Kidney glomerular epithelial cell (primary cell): ENCODE measurements at places on chromosomes 13 and 19.

DNA sequence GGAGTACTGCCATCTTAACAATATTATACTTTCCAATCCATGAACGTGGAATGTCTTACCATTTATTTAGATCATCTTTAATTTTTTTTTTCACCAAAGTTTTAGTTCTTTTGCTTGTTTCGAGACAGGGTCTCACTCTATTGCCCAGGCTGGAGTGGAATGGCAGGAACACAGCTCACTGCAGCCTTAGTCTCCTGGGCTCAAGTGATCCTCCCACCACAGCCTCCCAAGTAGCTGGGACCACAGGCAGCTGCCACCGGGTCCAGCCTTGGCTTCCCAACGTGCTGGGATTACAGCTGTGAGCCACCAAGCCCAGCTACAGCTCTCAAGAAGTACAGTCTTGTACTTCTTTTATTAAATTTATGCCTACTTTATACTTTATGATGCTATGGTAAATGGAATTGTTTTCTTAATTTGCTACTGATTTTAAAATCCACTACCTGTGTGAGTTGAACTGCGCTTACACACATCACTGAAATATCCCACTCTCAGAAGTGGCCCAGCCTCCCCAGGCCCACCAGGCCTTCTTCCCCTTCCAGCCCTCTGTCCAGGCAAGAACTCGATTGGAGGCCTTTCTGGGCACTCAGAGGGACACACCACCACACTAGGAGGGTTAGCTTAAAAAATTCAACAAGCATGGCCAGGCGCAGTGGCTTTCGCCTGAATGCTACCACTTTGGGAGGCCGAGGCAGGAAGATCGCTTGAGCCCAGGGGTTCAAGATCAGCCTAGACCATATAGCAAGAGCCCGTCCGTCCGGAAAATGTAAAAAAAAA, 1.0 kb upstream of the PGLS start:
- DNase-seq = no peak

- no peak for DNase-seq
These were observed 30.3 kb downstream of the LAMP1 start for GRCh38 chr13:113327391-113327765.

DNA sequence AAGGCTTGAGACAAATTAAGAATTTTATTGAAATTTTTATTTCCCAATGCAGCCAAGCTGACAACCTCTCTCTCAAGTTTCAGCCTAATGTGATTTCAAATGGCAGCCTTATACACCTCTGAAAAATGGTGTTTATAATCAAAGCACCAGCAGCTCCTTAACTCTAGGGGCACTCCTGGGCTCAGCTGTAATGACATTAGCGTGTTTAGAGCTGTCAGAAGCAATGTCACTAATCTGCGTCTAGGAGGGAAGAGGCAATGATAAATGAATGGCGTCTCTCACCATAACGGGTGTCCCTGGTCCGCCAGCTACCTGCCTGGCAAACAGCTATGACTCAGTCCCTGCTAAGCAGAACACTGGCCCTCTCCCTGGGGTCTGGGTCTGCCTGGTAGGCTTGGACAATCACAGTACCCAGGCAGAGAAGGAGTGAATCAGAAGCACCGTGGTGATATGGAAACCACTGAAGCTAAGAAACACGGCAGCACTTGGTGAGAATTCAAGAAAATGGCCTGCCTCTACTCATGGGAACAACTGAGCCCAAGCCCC, 131.8 kb upstream of the VSTM2B start:
- no peak for DNase-seq

DNA sequence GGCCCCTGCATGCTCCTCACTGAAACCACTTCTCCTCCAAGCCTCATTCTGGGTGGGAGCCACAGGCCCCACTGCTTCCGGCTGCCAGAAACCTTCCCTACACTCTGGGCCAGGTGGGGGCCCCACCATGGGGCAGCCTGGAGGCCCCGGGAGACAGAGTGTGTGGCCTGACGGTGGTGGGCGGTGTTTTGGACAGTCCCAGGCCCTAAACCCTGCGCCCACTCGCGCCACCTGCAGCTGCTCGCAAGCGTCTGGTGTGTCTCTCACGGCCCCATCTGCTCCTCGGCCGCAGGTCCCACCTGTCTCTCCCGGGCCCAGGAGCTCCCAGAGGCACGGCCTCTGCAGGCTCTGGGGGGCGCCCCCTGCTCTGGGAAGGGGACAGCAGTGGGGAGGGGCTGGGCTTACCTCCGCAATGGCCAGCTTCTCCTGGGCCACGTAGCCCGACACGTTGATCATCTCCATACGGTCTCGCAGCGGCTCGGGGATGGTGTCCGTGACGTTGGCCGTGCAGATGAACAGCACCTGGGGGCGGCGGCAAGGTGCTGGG, 5.6 kb downstream of the RPL36 start:
- DNase-seq = no peak

DNA sequence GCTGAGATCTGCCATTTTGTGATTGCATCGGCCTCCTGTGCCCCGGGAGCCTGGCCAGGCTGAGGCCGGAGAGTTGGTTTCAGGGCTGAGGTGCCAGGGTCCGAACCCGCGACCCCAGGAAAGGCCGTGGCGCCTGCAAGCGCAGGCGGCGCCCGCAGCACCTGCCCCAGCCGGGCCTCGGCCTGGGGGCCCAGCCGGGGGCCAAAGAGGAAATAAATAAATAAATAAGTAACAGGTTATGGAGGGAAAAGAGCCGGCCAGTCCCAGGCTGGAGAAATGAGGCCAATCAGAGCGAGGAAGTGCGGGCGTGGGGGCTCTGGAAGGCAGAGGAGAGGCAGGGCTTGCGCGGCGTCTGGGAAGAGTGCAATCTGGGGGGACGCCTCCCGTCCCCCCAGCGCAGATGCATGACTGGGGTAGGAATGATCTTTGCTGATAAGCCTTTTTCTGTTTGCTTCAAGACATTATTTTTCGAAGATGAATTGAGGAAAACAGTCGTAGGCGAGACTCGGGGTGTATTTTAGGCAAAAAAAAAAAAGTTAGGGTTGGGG, 145.6 kb upstream of the ZNF536 start:
- DNase-seq = peak; percentile 60

- DNase-seq = no peak
These were observed 1.1 kb upstream of the FAM187B start for GRCh38 chr19:35229601-35230000.

DNA sequence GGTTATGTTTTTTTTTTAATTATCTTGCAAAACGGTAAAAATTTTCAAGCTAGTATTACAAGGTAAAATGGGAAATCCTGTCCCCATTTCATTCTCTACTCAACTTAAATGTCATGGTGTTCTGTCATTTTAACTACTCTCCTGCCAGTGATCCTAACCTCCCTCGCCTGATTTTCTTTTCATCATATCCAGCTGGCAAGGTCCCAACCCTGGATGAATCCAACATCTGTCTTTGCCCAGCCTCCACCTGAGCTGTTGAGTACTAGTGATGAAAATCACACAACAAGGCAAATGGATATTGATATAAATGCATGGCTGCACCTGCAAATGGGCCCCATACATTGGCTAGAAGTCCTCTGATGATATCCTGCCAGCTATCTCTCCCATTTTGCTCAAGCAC, 6.9 kb upstream of the CDK8 start:
- DNase-seq = no peak

DNA sequence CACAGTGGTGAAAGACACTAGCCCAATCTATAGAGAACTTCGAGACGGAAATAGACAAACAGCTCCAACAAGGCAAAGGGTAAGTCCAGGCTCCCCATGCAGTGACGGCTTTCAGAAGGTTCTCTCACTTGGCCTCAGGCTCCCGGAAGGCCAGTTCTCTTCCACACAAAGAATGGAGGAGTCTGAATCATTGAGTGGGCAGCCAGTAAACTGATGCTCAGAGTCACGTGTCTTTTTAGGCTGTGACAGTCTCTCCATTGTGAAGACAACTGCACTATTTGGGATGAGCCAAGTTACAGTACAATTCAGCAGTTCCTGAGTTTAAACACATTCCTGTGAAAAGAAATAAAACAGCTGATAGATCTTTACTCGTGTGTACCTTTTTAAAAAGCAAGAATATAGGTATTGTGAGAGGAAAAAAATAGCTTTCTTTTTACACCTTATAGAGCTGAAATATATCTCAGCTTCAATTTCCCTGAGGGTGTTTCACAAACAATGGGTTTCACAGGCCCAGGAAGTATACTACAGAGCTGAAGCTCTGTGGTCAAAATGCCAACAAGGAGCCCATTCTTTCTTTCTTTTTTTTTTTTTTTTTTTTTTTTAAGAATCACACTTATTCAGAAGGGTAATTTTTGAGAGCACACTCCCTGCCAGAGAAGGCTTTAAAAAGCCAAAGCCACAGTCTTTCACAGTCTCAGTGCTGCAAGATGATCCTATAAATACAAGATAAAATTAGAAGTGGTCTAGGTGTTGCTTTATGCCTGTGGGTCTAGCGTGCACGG, 135.1 kb downstream of the FREM2 start:
- no peak for DNase-seq

DNA sequence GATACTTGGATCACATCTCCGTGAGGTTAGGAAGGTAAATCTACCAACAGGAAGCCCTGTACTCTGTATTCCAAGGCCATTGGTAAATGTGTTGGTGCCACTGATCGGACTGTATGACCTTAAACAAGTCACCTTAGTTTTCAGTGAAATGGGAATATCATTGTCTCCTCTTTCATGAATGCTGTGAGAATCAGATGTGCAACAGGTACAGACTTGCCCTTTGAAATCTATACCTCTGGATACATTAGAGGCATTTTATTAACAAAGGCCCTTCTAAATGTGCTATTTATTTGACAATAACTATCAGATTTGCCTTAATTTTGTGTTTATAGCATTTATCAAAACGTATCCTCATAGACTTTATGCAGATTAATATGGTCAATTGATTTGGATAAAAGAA, 11.0 kb downstream of the NHLRC3 start:
- DNase-seq = no peak

GRCh38 chr19:18700501-18701249, 17.2 kb downstream of the CRTC1 start:
- DNase-seq = peak; percentile 59
